ENCODE measurements at places on chromosomes 3 and 15.
A peak's percentile ranks its signal among the peaks of the same experiment; 100 is the strongest.

- no peak for DNase-seq
These were observed 75.0 kb downstream of the COL8A1 start for GRCh38 chr3:99713440-99713839.

- no peak for DNase-seq
These were observed 12.5 kb upstream of the CADM2 start for GRCh38 chr3:84946240-84946639.

DNA sequence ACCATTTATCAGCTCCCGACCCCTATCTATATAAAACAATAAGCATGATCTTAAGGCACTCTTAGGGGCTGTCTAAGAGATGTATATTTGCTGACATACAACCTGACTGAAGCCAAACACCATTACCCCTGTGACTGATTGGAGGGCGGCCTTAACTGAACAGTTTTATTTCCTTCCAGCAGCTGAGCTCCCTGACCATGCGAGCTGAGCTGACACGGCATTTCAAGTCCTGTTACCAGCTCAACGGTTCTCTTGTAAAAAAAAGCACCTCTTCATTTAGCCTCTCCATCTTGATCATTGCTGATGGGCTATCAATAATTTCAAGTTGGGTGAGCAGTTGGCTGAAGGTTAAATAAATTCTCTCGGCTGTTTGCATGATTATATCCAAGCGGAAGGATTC is 33.4 kb upstream of the BNIP2 start:
- no peak for DNase-seq

GRCh38 chr3:30638685-30639412 is 32.4 kb downstream of the TGFBR2 start:
- no peak for DNase-seq

- no peak for DNase-seq
These were observed 34.4 kb downstream of the POC1A start for GRCh38 chr3:52119826-52120225.

- no peak for DNase-seq
These were observed at the start of gene PLAAT1 for GRCh38 chr3:193240850-193241706. Gene PLAAT1, plus strand, starts transcription at chr3:193241222. Its CDS starts 14,429 bp downstream, at chr3:193255651.

GRCh38 chr3:149783576-149783975 is 8.8 kb downstream of the ANKUB1 start:
- no peak for DNase-seq

DNA sequence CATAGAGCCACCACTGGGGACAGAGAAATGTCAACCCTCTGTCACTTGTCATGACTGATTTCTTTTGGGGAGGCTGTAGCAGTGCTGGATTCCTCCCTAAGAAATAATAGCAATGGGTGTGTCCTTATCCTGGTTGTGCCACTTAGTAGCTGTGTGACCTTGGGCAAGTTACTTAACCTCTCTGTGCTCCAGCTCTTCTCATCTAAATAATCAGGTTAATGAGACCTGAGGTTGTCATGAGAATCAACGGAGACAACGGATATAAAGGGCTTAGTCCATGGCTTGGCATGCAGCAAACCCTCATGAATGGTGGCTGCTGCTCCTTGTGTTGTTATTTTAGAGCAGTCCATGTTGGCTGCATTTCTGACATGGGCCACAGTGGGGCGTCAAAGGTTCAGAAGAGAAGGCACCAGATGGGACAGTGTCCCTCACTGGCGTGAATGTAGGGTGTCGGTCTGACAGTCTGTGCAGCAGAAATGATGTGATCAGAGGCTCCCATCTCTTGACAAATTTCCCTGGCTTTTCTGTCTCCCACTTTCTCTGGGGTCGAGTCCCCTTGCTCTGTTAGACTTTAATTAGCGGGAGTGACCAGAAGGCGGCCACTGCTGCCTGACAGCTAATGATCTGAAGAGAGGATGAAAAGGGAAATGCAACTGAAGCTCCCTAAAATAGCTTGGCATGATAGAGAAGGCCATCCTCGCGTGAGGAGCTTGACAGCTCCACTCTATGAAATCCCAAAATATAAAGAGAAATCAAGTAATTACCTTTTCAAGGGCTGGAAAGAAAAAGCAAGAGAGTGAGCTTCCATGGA is 209.4 kb downstream of the CADPS start:
- no peak for DNase-seq

DNA sequence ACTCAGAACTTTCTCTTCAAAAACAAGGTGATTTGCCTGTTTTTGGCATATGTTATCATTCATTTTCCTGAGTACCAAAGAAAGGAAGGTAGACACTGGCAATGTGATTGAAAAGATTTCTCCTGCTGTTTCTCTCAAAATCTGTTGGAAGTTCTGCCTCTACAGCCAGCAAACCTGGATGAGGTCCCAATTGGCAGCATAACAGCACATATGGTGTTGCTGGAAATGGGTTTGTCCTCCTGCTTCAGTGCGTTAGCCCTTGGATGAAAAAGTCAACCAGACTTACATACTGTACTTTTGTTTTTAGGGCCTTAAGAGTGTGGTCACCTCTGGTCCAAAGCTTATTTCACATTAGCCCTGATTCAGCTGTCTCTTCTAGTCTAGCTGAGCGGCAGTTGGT is 237.6 kb upstream of the MME start:
- DNase-seq, result no peak

DNA sequence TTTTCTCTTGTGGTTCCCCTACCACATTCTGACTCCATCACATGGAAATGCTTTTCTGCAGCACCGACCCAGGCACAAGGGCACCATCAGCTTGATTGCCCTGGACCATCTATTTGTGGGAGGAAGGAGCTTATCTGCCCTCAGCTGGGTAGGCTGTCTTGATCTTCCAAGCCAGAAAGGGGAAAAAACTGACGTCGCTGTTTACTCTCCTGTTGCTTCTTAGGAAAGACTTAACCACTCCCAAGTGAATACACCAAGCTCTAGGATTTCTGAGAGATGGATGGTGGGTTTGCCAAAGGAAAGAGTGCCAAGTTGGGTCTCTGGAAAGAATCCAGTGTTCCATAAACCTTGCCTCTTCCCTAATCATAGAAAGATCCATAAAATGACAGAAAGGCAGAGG is 4.0 kb downstream of the TNFAIP8L3 start:
- DNase-seq, result no peak

DNA sequence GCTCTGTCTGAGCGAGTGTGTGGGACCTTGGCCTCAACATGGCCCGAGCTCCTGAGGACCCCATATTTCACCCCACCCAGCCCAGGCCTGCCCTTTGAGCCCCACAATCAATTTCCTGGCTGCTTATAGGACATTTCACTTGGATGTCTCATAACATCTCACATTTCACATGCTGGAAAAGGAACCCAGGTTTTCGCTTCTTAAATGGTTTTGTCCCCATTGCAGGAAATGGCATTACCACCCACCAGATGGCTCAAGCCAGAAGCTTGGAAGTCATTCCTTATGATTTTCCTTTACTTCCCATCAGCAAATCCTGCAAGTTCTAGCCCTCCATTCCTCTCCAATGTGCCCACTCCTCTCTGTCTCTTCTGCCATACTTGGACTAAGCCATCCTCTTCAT is 14.9 kb downstream of the ITGA11 start:
- DNase-seq, result no peak

DNA sequence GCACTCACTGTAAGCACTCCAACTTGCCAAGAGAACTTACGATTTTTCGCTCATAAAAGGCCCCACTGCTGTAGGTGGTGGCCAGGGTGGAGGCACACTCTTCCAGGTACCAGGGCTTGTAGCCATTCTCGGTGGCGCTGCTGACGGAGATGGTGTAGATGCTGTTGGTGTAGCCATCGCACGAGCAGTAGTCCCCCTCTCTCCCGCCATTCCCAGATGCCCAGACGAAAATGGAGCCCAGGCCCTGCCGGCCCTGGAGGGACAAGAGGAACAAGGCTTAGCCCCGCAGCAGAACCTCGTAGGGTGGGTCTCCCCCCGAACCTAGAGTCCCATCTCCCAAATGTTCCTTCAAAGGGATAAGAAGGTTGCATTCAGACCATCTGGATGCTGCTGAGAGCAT is 96.3 kb downstream of the PCSK6 start:
- no peak for DNase-seq

GRCh38 chr15:72722071-72722696 is 36.2 kb downstream of the BBS4 start:
- DNase-seq, result peak; percentile 5

DNA sequence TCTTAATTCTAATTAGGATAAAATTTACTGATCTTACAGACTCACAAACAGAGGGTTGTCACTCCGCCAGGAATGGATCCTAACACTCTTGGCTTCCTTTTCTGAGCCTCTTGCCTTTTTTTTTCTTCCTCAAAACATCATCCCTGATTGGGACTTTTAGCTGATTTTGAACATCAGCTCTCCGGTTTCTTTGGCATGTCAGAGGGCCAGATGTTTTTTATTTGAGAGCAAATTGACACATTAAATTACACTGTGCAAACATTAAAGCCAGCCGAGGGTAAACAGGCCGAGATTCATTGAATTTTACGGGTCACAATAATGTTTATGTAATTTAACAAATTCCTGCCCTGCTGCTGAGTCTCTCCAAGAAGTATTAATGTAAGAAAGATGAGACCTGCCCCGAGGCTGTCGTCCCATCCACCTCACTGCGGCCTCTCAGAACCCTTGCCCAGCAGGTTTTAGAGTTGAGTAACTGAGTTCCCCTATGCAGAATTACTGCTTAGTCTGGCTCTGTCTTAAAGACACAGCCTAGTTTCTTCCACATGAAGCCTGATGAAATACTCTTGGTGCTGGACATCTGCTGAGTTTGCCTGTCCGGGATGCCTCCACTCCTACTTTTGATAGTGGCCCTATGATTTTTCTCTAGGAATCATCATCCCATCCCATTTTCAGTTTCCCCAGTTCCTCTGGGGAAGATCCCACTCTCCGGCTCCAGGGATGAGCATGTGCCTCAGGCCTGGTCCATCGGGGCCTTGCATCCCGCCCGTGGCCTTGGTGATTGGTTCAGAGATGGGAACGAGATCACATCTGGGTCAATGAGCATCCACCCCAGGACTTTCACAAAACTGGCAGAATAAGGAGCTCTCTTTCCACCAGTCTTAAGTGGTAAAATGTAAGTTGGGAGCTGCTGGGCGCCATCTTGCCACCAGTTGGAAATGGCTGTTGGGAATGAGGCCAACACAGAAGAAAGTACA is 226.6 kb upstream of the TLE3 start:
- no peak for DNase-seq

GRCh38 chr15:85554852-85555521 is 174.6 kb downstream of the AKAP13 start:
- DNase-seq, result no peak

GRCh38 chr3:116051586-116051985 is 393.7 kb downstream of the LSAMP start:
- no peak for DNase-seq

DNA sequence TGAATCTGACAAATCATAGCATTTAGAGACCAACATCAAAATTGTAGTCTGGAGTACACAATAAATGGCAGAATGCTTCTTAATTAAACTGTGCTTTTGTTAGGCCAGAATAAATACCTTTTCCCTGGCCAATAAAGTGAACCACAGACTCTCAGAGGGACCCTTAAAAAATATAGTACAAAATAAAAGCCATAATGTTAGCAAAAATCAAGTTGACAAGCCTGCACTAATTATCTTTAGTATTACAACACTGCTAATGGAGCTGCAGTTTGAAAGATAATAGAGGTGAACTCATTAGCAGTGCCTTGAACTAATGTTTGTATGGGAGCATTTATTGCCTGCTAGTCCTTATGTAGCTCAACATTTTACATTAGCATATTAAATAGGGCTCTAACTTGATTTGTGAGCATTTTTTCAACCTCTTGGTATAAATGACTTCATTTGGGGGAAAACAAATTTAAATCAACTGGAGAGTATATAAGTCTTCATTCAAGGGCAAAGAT is 801.3 kb downstream of the EPHA3 start:
- no peak for DNase-seq

DNA sequence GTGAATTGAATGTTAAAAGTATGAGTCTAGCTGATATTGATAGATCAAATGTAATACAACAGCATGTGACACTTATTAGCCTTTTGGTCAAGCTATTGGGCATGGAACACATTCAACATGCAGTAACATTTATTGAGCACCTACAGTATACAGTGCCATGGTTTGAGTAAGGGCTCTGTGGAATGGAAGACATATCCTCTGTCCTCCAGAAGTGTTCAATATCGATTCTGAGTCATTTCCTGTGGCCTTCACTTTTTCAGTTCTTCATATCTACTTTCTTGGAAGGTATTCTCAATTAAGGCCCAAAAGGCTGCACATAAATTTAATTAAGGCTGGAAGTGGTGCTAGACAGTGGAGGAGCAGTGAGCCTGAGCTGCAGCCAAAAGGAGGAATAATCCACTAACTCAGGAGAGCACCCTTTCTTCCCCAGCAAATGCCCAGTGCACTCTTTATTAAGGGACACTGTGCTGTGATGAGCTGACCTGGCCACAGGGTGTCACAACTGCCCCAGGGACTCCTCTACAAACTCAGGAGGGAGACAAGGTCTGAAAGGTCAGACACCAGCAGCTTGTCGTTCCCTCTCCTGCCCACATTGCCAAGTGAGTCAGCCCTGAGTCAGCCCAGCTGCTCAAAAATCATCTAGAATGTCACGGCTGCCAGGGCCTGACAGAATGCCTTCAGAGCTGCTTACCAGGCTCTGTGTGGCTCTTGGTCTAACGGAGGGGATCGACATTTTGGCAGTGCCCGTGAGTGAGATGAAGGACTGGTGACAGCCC is 544.8 kb downstream of the AGBL1 start:
- peak; percentile 52 for DNase-seq

DNA sequence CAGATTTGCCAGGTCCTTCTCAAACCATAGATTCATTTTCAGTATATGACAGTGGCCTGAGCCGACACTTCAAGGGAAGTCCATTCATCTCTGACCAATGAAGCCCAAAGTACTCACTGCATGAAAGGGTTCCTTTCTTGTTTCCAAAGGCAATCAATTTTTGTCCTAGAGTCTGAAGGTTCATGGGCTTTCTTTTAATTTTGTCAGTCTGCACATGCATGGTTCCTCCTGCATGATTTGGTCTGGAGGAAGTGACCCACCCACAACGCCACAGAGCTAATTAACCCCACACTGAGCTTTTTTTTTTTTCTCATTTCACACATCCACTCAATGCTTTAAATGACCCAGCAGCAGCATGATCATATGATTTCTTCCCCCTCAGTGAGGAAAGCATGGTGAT is 216.4 kb downstream of the TIGIT start:
- no peak for DNase-seq

- DNase-seq, result no peak
These were observed 138.5 kb upstream of the ARPP21 start for GRCh38 chr3:35500641-35501350.
